Melanocyte of skin (primary cell): ENCODE measurements at places on chromosomes 12 and 14. TPM values are rescaled to one million over a fixed set of nuclear protein-coding genes. Genes with fewer than 3 reads are reported as not detected.

CAPZA3 gene
- not detected in 2 replicates for total RNA-seq

TSPAN19 gene
- total RNA-seq, result 0.34 and 0.73 TPM in 2 replicates

RAB3IP gene
- 3.3 and 4.1 TPM in 2 replicates for total RNA-seq

DDN gene
- under 0.01 TPM in 2 replicates for total RNA-seq

BDKRB2 gene
- under 0.01 TPM in 2 replicates for total RNA-seq

CABP1 gene
- total RNA-seq, result not detected in 2 replicates
